Right ventricle myocardium superior (tissue), 1 donor: ENCODE measurements at places on chromosomes 16 and 17. TPM values are rescaled to one million over a fixed set of nuclear protein-coding genes. Genes with fewer than 3 reads are reported as not detected.

DNA sequence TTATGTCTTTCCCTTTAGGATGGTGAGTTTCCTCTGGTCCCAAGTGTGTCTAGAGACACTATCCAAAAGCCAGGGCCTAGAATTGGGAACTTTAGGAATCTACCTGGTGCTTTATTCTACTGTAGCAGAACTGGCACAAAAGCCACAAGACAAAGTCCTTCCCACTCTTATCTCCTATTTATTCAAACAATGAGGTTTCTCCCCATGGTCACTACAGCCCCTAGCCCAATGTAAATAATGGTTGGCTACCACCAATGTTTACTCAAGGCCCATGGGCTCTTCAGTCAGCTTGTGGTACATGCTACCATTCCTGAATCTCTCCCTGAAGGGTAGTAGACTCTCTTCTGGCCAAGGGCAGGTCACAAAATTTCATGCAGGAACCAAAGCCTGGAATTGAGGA is 789.4 kb upstream of the KIF2B start:
- no peak for DNase-seq

Gene HS3ST3A1
- 1.3 TPM for total RNA-seq

GRCh38 chr17:68544111-68544915 is 32.1 kb downstream of the PRKAR1A start:
- no peak for DNase-seq

Gene ABAT
- total RNA-seq, result 3.4 TPM

DNA sequence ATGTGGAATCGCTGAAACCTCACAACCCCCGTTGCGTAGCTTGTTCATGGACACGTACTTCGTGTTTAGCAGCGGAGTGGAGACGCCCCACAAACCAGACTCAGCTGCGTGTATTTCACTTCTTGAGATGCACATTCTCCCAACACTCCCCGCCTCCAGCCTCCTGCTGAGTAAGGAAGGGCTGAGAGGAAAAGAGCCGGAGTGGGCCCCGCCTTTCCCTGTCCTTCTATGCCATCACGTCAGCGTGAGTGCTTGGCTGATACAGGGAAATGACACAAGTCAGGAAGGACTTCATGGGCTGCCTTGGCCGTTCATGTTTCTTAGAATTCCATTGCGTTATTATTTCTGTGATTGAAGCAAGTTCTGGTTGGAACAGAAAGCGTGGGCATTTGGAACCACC is 68.6 kb upstream of the CBX4 start:
- DNase-seq, result no peak

GRCh38 chr17:281365-281999 is 71.1 kb downstream of the RPH3AL start:
- no peak for DNase-seq

GRCh38 chr17:63930951-63931575 is 1.1 kb downstream of the CD79B start:
- peak; percentile 88 for DNase-seq

DNA sequence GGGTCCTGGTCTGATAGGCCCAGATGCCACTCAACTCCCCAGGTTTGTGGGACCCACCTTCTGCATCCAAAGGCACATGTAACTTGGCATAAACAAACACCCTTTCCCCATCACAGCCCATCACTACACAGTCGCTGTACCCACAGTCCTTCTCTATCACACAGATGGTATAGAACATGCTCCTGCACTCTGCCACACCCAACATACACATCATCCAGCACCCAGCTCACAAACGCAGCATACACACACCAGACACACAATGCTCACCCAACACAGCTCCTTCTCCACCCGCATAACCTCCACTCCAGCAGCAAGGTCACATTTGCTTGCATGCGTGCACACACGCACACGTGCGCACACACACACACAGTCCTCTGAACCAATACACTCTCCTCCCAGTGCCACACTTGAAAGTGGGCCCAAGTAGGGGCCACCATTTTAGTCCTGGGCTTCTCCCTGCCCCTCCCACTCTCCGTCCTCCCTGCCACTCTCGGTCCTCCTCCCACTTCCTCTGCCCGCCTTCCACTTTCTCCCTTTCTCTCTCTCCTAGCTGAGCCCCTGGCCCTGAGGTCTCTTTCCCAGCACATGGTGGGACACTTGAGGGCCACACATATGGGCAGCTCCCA is 8.5 kb upstream of the TMEM92 start:
- no peak for DNase-seq

Gene GUCY2D
- total RNA-seq, result not detected

DNA sequence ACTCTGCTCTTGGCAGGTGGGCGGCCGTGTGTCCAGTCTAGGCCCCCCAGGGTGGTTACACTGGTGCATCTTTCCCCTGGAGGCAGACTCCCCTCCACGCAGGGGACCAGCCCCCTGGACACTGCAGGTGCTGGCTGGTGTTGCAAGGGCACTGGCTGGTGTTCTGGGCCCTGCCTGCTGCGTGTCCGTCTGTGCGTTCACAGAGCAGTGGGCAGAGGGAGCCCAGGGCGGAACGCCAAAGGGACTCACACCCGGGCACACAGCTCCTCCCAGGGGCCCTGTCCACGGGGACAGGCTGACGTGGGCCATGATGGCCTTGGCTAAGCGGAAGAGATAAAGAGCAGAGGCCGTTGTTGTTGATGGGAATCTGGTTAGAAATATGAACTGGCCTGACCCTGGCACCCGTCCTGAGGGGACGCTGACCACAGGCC is 27.3 kb downstream of the ACSF3 start:
- peak; percentile 38 for DNase-seq

GRCh38 chr17:66784621-66785364 is 50.1 kb upstream of the CACNG5 start:
- DNase-seq, result no peak

Gene CTRB1
- not detected for total RNA-seq

DNA sequence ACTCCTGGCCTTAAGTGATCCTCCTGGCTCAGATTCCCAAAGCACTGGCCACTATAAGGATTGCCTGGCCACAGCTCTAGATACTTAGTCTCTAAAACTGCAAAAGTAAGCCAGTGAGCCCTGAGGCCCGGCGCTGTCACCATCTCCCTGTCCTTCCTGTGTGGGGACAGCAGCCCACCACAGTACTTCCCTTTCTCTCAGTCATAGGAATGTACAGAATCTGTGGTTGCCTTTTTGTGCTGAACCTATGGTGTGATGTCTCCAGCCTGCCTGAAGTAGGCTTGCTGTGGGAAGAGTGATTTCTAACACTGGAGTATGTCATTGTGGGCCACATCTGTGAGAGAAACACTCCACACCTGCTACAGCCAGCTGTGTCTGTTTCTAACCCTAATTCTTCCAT is 24.7 kb downstream of the NTAN1 start:
- no peak for DNase-seq

- DNase-seq, result no peak
Observed at GRCh38 chr16:12320298-12320706, 343.8 kb downstream of the SNX29 start.

DNA sequence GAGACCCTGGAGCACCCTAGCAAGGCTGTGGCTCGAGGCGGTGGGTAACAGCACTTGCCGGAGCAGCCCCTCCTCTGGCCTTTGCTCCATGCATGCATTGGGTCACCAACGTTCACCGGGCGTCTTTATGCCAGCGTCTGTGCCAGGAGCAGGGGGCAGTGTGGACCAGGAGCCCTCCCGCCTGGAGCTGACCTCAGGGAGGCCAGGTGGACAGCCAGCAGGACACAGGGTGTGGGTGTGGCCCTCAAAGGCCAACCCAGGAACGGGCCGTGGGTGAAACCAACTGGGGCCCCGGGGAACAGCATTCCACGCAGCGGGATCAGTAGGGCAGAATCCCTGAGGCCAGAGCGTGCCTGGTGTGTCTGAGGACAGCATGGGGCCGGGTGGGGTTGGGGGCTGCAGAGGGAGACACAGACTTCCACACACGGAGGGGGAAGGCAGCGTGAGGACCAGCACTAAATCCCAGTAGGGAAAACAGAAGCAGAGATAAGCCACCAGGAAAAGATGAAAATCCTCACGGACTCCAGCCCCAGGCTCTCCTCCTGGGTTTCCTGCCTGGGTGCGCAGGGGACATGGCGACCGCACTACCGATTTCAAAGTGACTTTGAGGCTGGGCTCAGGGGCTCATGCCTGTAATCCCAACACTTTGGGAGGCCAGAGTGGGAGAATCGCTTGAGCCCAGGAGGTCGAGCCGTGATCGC is 2.9 kb upstream of the CD7 start:
- no peak for DNase-seq

DNA sequence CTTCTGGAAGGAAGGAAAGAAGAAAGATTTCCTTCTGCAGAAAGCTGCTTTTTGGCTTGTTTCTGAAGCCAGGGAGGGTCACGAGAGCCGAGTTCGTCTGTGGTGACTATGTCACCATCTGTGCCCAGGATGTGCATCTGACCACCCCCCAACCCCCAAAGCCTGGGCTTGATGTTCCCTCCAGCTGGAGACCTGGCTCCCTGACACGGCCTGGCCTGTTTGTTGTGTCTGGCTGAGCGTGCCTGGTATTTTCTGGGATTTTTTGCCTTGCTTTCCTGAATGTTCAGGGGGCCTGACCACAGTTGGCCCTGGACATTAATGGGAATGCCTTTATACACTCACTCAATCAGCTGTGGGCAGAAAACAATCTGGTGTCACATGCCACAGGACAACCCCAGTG is 38.9 kb downstream of the LGALS9 start:
- no peak for DNase-seq

Gene TBX21
- 0.32 TPM for total RNA-seq

DNA sequence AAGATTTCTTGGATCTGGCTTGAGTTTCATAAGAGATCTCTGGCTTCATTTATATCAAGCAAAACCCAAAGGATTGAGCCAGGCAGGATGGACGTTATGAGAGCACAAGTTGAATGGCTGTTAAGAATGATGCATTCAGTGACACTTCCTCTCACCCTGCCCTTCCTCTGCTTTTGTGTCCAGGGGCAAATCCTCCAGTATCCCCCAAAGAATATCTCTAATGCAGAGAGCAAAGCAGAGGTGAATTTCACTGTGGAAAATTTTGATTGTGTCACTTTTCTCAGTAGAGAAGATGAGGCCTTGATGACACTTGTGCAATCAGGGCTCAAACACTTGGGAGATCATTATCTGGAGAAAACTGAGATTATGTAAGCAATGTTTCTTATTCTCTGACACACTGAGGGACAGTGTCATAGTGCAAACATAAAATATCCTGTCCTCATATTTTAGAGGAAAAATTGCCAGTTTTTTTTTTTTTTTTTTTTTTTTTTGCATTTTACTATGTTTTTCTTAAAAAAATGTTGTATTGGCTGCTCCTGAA is 25.3 kb downstream of the MARCHF10 start:
- DNase-seq, result no peak

Gene TBC1D3H
- total RNA-seq, result not detected

DNA sequence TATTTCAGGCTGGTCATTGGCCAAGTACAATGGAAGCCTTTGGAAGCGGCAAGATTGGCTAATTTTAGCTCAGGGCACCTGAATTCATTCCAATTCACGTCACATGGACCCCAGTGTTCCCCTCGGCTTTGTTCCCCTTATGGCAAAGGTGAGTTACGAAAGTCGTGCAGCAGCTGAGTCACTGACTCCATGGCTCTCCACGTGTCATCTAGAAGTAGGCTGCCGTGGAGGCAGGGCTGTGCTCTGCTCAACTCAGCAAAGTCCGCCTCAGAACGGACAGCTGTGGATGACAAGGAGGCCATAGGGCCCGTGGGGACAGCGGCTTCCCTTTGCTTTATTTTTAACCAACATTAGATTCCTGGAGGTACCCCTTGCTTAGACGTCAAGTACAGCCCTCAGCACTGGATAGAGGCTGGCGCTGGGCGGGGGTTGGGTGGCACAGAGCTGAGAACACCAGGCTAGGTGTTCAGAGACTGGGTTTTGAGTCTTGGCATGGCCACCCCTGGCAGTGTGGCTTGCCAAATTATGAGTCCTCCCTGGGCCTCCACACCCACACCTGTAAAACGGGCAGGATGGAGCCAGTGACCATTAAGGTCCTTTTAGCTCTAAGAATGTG is 23.6 kb downstream of the ADAD2 start:
- DNase-seq, result no peak

DNA sequence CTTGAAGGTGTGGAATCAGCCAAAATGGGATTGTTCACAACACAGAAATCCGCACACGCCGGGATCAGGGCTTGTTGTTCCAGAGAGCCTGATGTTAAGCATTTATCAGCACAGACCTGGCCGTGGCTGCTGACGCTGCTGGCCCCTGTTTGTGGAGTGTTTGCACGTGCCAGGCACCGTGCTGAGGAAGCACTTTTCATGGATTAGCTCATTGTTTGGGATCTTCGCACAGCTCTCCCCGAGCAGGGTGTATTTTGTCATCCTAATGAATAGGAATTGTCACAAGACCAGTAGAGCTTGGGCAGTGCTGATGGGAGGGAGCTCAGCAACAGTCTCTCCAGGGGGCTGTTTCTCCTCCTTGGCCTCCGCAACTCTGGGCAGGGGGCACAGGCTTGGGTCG is 160.4 kb upstream of the PLCG2 start:
- DNase-seq, result no peak

Gene TBC1D3G
- not detected for total RNA-seq

GRCh38 chr17:19539040-19539399 is 5.4 kb downstream of the SLC47A1 start:
- no peak for DNase-seq

DNA sequence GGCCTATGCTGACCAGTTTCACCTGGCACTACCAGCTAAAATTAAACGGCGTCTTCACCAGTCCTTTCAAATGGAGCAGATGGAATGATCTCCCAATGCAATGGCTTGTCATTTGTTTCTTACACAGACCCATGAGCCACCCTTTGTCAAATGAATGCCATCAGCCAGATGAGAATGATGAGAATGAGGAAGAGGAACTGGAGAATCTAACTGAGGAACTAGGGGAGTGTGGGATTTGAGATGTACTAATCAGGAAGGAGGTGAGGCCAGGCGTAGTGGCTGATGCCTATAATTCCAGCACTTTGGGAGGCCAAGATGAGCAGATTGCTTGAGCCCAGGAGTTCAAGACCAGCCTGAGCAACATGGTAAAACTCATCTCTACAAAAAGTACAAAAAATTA is 116.4 kb downstream of the HS3ST3A1 start:
- no peak for DNase-seq

DNA sequence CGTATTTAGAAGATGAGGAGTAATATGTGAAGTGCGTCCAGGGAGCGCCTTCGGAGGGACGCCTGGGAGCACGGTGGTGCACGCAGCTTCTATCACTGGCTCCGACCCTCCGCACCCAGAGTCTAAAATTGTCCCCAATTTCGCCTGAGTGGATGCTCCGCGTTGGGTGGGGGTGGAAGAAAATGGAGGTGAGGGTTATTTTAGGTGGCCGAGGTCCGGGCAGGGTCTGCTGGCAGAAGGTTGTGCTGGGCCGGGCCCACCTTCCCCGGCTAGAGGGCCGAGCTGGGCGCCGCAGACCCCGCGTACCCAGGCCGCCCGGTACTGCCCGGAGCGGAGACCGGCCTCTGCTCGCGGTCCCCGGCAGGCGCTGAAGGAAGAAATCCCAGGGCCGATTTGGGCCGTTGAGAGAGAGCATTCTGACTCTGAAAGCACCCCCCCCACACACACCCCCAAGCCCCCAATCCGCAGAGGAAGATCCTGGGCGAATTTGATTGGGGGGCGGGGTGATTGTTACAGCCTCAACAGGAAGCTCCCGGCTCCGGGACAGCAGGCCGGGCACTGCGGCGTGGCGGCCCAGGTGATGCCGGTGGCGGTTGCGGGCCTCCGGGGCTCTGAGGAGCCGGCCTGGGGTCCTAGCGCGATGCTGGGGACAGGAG is 3.0 kb downstream of the BAHCC1 start:
- DNase-seq, result no peak
